Left ventricle myocardium superior (tissue), 1 donor: ENCODE measurements at places on chromosomes 13 and 19. TPM values are rescaled to one million over a fixed set of nuclear protein-coding genes. Genes with fewer than 3 reads are reported as not detected.

DNA sequence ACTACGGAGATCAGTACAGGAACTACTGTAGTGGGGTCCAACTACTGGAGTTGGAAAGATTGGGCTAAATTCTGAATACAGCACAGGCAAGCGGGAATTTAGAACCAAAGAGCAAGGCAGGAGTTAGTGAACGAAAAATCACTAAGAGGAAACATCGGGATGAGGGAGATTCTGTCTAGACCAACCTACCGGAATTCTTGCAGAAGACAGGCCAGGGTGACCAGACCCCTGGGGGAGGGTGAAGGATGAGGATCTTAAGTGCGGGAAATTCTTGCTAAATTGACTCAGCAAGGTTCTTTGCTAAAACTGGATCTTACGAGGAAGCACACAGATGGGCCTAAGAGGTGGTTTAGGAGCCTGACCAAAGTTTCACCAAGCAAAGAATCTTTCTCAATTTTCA lies 13.2 kb upstream of the PSPC1 start:
- no peak for DNase-seq

- DNase-seq = no peak
These were observed 741 bp upstream of the CADM4 start for GRCh38 chr19:43640424-43640757.

DNA sequence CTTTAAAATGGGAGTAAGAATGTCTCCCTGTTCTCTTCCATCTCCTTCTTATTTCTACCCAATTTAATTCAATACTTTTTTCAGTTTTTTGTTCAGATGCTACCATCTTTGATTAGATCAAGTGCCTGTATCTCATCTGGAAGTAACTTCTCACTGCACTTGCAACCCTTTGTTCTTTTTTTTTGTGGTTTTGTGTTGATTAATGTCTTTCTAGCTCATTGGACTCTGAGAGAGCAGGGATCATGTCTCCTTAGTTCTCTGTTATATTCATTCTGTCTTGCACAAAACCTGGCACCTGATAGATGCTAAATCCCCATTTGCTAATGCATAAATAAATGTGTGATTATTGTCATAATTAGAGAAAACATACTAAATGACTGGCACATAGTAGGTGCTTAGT lies 834 bp upstream of the ITGBL1 start:
- no peak for DNase-seq

GRCh38 chr19:45164577-45165335 lies 4.0 kb upstream of the NKPD1 start:
- DNase-seq = peak; percentile 58

GRCh38 chr19:40337594-40337993 lies 10.6 kb downstream of the C19orf47 start:
- no peak for DNase-seq

Gene ATP1A3
- 416 TPM for total RNA-seq

Gene ZNF471
- 7.6 TPM for total RNA-seq

Gene ZNF536
- 6.4 TPM for total RNA-seq

Gene TTYH1
- 1.6 TPM for total RNA-seq
